NCI-H146 (cell line): ENCODE measurements at places on chromosomes 7 and 10.

- no peak for DNase-seq
Observed at GRCh38 chr7:107446531-107446930, 23.3 kb upstream of the GPR22 start.

- DNase-seq, result no peak
Observed at GRCh38 chr7:17207220-17207619, 91.2 kb upstream of the AHR start.

DNA sequence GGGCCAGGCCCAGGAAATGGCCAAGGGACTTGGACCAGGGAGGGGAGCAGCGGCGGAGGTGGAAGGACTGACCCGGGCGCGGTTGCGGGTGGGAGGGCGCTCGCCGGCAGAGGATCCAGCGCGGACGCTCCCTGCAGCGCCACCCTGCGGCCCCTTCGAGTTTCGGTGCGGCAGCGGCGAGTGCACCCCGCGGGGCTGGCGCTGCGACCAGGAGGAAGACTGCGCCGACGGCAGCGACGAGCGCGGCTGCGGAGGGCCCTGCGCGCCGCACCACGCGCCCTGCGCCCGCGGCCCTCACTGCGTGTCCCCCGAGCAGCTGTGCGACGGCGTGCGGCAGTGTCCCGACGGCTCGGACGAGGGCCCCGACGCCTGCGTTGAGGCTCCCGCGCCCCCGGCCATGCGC is 16.8 kb upstream of the ZNF467 start:
- peak; percentile 11 for DNase-seq

DNA sequence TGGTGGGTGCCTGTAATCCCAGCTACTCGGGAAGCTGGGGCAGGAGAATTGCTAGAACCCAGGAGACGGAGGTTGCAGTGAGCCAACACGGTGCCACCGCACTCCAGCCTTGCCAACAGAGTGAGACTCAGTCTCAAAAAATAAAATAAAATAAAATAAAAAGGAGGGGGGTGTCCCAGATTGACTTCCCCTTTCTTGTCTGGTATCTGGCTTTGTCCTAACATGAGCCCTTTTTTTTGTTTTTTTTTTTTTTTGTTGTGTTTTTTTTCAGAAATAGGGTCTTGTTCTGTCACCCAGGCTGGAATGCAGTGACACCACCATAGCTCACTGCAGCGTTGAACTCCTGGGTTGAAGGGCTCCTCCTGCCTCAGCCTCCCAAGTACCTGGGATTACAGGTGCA is 4.7 kb downstream of the CASP2 start:
- DNase-seq, result no peak

DNA sequence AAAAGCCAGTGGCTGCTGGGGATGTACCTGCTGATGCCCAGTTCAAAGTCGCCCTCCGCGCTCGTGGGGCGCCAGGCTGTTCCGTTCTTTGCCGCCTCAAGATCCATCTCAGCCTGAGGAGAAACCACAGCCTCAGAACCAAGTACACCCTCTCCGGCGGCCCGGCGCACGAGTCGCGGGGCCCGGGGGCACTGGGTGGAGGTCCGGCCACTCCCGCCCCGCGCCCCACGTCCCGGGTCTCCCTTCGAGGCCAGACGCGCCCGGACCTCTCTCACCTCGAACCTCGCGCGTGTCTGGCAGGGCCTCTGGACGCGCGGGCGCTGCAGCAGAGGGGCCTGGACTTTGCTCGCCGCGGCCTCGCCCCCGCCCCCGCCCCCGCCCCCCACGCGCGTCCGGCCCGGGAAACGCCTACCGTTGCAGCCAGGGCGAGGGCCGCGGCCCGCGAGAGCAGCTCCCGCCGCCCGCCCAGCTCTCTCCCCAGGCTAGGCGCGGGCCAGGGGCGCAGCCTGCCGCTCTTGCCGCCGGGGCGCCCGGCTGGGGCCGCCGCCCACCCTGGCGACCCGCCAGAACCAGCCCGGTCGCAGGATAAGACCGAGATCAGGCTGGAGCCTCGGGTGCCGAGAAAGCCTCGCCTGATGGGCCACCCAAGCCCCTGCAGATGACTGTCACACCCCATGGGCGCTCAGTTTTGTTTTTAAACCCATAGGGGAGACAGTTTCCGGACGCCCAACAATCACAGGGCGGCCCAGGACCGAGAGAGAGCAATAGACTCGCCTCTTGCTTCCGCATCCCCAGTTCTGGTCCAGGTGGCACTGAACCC is at the start of gene ABCB4:
Gene ABCB4 (minus strand): TSS at position 322 of the 820 bp plus-strand sequence. CDS start 215 bp downstream, at position 107.
- DNase-seq, result peak; percentile 27

DNA sequence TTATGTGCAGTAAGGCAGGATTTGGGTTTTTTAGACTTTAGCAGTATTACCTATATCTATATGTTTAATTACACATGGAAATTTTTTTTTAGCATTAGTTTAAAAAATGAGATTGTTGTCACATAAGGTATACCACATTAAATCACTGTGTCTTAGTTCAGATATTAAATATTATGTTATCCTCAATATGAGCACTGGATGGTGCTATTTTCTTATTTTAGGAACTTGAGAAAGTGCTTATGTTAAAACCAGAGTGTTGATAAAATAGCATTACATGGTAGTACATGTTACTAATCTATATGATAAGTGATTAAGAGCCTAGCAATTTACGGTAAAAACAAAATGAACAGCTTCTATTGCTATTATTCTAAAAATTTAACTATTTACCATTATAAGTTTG is 28.8 kb downstream of the MIOS start:
- DNase-seq, result no peak

- peak; percentile 21 for DNase-seq
Observed at GRCh38 chr10:20993830-20994527, 96.9 kb upstream of the NEBL start.

DNA sequence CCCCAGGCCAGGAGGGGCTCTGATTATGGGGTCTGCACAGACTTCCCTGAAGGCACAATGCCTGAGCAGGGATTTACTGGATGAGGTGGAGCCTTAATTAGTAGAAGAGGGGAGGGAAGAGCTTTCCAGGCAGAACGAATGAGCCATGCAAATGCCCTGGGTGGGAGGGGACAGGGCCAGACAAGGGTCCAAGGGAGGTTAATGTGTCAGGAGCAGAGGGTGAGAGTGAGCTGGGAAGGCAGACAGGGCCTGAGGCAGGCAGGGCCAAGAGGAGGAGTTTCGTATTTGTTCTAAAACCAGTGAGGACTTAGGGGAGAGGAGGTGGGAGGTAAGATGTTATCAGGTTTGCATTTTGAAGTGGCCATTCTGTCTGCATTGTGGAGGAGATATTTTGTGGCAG is 65.3 kb downstream of the NPY start:
- DNase-seq, result no peak

GRCh38 chr7:29145553-29146056 is 732 bp downstream of the CPVL start:
- DNase-seq, result no peak

GRCh38 chr7:7554649-7555575 is 11.8 kb upstream of the MIOS start:
- DNase-seq, result peak; percentile 91

DNA sequence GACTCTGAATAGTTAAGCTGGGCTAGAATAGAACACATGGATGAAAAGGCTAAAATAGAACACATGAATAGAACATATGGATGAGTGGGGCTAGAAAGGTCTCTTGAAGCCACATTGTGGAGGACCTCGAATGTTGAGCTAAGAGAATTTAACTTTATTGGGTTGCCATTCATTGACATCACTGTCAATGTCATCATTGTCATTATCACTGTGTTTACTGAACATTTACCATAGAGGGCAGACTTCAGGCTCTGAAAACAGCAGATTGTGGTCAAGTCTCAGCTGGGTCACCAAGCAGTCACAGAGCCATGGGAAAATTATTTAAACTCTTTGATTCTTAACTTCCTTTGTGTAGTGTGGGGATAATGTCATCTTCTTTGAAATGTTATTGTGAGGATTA is 80.4 kb downstream of the WDFY4 start:
- no peak for DNase-seq
